Neural crest cell (in vitro differentiated cells): ENCODE measurements at places on chromosomes 13 and 19.

GRCh38 chr13:24192057-24192810 lies 31.7 kb downstream of the SPATA13 start:
- DNase-seq = no peak

DNA sequence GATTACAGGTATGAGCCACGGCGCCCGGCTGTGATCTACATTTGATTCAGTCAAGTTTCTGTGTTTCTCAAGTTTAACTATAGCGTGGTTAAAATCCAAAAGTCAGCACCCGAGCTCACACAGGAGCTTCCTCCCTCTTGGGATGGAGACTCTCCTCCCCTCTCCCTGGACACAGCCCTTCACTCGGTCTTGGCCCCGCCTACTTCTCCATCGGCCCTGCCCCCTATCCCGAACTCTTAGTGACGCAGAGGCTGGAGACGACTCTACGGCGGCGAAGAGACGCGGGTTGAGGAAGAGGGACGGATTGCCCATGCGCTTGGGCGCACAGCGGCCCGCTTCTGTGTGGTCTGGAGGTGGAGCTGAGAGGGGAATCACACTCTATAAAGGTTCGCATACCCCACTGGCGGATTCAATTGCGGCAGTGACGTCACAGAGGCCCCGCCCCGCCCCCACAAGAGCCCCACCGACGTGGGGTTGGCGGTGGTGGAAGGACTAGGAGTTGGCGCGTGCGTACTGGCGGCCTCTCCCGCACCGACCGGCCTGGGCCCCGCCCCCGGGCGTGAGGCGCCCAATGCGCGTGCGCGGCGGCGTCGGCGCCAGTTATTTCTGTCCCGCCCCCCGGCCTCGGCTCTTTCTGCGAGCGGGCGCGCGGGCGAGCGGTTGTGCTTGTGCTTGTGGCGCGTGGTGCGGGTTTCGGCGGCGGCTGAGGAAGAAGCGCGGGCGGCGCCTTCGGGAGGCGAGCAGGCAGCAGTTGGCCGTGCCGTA lies at the start of gene TRIM28:
TSS of gene TRIM28 (plus strand) at position 239 of the 765 bp plus-strand sequence. CDS start 694 bp downstream, outside the sequence.
- DNase-seq = peak; percentile 99

GRCh38 chr19:44925114-44925891 lies 10.9 kb downstream of the APOC1 start:
- DNase-seq = no peak

- DNase-seq = no peak
These were observed 281.2 kb upstream of the SLITRK6 start for GRCh38 chr13:86080340-86080995.

DNA sequence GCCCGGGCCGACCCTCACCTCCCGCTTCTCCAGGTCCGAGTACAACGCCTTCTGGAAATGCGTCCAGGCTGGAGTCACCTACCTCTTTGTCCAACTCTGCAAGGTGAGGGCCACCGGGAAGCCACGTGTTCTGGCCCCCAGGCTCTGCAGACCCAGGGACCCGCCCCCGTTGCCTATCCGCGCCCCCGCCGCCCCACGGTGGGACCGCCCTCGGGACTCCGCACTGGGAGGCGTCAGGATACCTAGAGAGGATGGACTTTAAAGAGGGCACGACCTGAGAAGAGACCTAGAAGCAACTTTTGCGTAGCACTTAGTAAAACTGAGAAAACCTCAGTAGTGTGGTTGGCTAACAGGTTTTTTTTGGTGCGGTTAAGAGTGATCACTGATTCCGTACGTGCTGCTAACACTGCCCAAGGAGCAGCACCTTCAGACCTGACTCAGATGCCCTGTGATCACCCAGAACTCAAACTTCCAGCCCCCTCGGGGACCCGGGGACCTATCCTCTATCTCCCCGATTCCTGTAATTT lies 492 bp downstream of the TMEM147 start:
- no peak for DNase-seq

DNA sequence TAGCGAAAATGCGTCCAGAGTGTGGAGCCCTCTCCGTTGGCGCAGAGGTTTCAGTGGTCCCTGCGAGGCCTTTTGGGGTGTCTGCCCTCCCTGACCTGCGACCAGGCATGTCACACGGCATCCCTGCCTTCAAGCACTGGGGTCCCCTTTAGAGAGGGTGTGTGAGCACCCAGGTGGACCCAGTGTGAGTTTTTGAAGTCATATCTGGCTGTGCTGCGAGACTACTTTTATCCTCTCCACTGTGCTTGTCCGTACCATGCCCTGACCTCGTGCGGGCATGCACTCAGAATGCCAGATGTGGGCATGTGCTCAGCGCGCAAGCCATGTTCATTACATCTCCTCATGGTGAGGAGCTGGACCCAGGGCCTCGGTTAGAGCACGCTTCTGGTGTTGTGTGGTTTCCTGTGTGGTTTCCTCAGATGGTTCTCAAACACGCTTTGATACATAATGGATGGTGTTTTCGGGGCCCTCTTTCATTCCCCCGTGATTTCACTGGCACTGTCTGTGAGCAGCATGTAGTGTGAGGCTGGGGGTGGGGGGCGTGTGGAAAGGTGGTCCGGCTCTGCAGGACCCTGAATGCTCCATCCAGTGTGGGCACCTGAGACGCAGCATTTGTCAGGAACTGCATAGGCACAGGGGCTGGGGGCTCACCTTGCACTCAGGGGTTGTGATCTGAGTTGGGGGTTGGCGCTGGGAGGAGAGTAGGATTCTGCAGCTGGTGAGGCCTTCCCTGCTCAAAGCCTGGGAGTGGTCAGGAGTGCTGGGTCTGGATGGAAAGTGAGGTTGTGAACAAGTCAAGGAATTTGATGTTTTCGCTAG lies 2.3 kb downstream of the TFDP1 start:
- no peak for DNase-seq

- DNase-seq = no peak
These were observed 87.6 kb upstream of the ZNF91 start for GRCh38 chr19:23482829-23483228.

DNA sequence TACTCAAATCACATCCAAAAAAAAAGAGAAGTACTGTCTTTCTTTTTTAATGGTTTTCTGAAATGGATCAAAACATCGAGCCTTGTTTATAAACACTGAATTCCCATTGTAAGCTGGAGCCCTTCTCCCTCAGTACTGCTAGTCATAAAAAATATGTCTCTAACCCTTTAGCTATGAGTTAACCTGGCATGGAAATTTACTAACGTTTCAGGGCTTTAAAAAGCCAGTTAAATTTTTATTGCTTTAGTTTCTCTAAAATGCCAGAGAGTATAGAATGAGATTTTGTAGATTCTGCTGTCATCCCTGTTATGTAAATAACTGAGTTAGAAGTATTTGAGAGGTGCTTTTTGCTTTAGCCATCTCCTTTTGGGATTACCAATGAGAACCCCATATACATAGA lies 528.3 kb downstream of the EFNB2 start:
- DNase-seq = no peak
